ENCODE measurements at places on chromosomes 5 and 9.

DNA sequence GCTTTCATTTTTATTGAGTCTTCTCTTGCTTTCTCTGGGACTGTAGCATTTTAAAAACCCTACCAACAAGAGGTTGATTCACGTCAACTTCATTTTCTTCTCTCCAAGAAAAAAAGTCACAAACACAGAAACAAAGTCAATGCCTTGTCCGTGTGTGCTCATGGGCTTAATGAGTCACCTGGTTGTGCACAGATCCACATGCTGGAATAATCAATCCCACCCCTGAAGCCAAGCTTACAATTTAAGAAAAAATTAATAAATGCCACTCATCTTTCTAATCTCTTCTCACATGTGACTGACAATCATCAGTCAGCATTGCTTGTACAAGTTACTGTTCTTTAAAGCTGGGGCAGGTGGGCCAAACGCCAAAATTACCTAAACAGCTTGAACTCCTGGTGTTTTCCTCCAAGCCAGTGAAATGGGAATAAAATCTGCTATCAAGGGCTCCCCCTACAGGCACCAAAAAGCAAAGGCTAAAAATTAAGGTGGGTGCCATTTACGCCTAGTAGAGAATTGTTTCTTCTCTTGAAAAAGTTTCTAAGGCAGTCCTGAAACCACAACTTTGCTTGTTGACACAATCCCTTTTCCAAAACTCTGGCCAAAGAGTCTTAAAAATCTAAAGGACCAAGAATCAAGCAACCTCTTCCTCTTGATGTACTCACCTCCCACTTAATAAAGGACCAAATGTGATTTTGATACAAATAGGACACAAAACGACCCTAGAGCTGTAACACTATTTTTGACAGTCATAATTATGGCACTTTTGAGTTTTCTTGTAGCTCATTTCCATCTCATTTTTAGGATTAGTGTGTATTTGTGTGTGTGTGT lies 21.3 kb downstream of the TRMO start:
- DNase-seq: peak; percentile 23

- DNase-seq: no peak
These were observed 865.0 kb downstream of the PTPRD start for GRCh38 chr9:9747787-9748186.

- no peak for DNase-seq
These were observed 416.6 kb downstream of the KIF4B start for GRCh38 chr5:155430192-155430591.

GRCh38 chr5:11482011-11482410 lies 422.2 kb downstream of the CTNND2 start:
- DNase-seq: no peak

DNA sequence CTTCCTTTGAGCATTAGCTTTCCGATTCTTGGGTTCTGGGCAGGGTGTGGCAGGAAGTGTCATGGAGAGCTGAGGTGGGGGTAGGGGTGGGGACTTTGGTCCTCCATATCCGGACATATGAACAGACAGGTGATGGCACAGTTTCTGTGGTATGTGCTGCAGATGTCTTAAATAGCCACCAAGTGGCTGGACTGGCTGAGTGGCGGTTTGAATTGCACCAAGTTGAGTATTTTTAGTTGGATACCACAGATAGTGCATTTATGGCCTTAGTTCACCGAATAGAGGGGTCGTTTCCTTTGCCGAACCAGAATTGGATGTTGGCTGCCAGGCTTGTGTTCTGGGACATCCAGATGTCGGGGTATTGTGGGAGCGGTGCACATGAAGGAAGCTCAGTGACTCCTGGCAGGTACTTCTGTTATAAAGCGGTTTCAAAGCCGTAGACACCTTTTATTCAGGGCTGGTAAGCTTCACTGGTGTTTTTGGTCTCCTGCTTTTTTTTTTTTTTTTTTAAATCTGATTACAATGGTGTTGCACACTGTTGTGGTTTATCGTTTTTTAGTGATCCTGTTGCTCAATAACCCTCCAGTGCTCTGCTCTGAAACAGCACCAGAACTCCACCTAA lies 15.1 kb upstream of the TNFAIP8 start:
- no peak for DNase-seq

- DNase-seq: no peak
These were observed 387.5 kb downstream of the TRIM36 start for GRCh38 chr5:114782177-114782576.

GRCh38 chr5:31107091-31107518 lies 86.4 kb upstream of the CDH6 start:
- DNase-seq: no peak

DNA sequence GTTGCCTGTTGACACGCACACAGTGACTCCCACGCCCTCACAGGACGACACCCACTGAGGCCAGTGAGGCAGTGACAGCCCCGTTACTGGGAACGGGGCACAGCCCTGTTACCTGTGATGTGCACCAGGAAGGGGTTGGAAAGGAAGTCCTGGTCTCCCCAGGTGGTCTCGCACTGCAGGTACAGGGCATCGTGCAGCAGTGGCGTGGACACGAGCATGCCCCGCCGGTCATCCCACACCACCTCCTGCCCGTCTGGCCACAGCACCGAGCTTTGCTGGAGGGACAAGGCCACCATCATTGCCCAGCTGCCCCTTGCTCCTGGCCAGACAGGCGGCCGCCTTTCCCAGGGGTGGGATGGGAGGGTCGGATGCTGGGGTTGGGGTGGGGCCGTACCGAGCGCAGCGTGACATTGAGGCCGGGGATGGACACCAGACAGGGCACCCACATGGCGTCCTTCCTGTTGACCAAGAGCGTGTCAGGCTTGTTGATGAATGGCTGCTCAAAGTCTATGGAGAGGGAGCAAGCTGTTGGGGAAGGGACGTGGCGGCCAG lies 19.5 kb downstream of the FLT4 start:
- no peak for DNase-seq
